ENCODE measurements at places on chromosomes 7 and 10. TPM values are rescaled to one million over a fixed set of nuclear protein-coding genes. Genes with fewer than 3 reads are reported as not detected.

GRCh38 chr10:6748029-6748428 is 168.0 kb upstream of the PRKCQ start:
- DNase-seq: no peak

DNA sequence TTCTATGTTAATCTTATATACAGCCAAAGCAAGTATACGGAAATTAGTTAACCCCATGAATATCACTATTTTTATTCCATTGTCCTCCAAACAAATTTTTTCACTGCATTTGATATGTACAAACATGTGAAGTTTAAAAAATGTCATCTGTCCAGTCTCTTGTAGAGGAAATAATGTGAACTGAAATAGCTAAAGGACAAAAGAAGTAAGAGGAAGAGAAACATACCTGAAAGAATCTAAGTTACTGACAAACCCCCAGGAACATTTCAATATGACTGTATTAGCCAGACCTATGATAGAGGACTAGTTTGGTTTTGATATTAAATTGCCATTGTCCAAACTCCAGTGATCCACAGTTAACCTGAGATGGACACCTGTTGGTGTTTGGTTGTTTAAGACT is 80.6 kb downstream of the NRCAM start:
- no peak for DNase-seq

DNA sequence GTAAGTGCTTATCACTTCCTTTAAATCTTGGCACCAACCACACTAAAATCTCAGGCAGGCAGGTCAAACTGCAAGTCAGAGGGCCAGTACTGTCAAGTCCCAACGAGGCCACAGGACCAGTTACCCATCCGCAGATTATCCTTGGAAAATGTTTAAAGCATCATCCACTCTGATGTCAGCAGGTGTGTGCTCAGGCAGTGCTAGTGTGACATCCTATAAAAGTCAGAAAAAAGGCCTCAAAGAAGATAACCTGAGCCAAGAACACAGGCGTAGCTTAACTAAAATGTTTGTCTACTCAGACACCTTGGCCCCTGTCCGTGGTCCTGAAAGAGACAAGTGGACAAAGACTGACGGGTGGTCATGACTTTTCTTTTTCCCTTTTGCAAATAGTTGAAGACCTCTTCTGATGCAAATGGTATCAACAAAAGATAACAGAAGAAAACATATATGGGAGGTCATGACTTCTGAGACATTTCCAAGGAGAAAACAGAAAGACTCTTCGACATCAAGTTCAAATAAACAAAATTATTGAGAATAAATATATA is 309.3 kb downstream of the KCNMA1 start:
- no peak for DNase-seq

The ARHGEF35 gene
- 0.57 TPM for total RNA-seq

The GSAP gene
- total RNA-seq: 7.2 TPM

The PVRIG gene
- total RNA-seq: not detected

Measured in cardiac septum (tissue), 1 donor.